ENCODE measurements at places on chromosomes 2 and 18. TPM values are rescaled to one million over a fixed set of nuclear protein-coding genes. Genes with fewer than 3 reads are reported as not detected.

DNA sequence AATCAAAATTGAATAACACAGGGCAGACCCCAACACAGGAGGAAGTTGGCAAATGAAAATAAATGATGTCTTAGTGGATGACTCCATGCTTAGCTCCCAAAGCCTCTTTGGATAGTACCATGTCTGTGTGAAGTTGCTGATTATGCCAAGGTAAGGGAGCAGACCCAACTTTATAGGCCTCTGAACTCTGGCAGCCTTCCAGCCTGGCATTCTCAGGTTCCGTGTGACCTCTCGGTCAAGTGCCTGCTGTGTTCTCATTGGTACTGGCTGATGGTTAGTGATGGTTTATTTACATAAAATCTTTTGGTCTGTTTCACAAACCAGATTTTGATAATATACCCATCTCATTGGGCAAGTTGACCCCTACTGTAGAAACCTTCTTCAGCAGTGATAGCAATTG, 112.2 kb upstream of the TTC39C start:
- no peak for DNase-seq

GRCh38 chr18:43393174-43393573, 115.9 kb upstream of the SYT4 start:
- no peak for DNase-seq

GRCh38 chr18:48022531-48023329, 92.3 kb upstream of the SMAD2 start:
- DNase-seq: peak; percentile 70

GRCh38 chr2:159875083-159875482, 77.1 kb upstream of the CD302 start:
- DNase-seq: no peak

DNA sequence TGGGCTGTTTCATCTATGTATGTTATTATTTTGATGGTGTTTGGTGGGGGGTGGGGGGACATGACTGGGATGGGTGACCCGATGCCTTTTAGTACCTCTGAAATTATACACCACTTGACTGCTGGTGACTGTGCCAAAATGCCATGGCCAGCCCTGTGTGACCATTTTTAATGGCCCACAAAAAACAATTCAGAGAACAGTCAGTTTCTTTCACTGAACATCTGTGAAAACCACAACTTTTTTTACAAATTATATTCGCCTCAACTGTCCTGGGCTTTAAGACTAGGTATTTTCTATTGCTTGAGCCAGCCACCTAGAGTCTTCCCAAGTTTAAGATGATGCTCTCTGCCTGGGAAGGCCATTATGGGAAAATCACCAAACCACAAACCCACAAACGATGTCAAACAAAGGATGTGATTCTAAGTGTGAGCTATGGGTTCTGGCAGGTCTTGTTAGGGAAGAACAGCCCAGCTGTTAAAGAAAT, 33.9 kb downstream of the FN1 start:
- DNase-seq: peak; percentile 91

GRCh38 chr18:8337211-8337610, 272.0 kb upstream of the RAB12 start:
- no peak for DNase-seq

- peak; percentile 16 for DNase-seq
Measured at GRCh38 chr2:202378001-202378400, 1.9 kb downstream of the BMPR2 start.

DNA sequence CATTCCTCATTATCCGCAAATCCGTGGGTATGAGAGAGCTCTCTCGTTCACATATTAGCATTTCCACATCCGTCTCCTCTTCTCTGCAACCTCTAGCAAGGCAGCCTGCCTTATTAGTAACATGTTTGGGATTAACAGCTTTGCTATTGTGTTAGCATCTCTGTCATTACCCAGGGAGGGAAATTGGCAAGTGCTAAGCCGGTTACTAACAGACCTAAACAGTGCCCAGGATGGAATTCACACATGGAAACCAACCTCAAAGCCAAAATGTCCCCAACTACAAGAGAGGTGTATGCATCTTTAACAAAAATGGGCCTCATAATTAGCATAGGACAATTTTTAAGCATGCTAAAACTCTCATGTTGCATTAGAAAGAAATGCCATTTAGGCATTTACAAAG, 309.0 kb upstream of the MEIS1 start:
- no peak for DNase-seq

GRCh38 chr18:24019641-24020331, 5.2 kb downstream of the TTC39C start:
- no peak for DNase-seq

GRCh38 chr2:170236680-170237047, 58.7 kb downstream of the MYO3B start:
- DNase-seq: no peak

DNA sequence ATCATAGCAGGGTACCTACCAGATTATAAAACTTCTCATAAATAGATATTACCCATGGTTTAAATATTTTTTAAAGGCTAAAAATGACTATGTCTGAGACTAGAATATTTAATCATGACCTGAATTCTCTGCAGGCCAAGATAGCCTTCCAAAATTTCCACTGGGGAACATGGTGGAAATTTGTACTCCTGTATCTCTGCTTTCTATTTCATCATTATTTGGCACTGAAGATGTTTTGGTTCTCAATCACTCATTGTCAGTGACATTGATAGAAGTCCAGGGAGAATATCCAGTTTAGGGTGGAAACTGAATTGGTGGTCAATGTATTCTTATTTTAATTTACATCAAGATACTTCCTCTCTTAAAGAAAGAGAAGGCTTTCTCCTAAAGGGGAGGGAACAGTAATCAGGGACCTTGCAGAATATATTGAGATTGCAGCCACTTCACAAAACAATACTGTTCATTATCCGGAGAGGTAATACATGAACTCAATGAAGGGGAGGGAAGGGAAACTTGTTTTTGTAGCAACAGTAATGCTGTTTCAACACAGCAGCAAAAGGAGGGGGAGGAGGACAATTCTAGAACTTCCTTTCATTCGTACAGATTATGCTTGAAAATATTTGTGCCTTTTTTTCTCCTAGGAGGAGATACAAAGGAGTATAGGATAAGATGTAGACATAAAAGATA, 34.1 kb downstream of the EEF1B2 start:
- no peak for DNase-seq

DNA sequence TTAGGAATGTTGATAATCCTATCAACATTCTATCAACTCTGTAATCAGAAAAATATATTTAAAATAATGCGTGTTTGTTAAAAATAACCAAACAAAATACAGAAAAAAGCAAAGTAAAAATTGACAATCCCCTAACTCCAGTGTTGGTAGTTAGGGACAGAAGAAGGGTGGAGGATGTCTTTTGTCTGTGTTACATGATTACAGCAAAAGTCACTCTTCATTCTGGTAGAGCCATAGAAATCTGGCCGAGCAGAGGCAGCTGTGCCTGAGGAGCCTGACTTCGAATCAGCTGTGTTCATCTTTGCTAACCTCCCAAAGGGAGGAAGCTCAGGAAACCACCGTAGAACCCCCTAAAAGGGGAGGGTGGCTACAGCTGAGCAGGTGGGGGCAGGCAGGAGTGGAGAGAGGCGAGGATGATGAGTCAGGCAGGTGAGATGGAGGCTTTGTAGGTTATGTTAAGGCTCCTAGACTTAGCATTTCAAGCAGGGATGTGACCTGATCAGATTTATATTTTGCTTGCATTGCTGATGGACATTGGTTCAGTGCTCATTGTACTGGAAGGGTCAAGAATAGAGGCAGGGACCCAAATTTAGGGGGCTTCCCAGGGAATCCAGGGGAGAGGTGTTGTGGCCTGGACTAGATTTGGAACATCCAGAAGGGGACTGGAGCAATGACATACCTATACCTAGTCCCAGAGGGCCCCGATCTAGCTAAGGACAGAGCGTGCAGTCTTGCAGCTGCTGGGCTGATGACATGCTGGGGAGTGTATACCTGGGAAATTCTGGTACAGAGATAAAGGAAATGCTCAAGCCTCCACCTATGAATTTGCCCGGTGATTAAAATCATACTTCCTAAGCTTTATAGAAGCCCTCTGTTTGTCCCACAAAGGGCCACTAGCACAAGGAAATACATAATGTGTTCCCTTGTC, 95.7 kb downstream of the NEDD4L start:
- no peak for DNase-seq

- DNase-seq: no peak
Measured at GRCh38 chr18:62832282-62832681, 116.9 kb downstream of the PHLPP1 start.

Gene TTN
- total RNA-seq: 0.02 TPM

All from A172 (cell line).